Thyroid gland (tissue), 4 donors: ENCODE measurements at places on chromosomes 12 and 14. TPM values are rescaled to one million over a fixed set of nuclear protein-coding genes. Genes with fewer than 3 reads are reported as not detected.

GRCh38 chr14:29603696-29604095 is 324.0 kb downstream of the PRKD1 start:
- H3K4me3 ChIP-seq = no peak overlapping the region
- no peaks in the 10 kb centered on the region for H3K4me1 ChIP-seq
- DNase-seq = no peak
- H3K27ac ChIP-seq = no peak overlapping the region
- no peaks in the 10 kb centered on the region for H3K36me3 ChIP-seq
- no peaks in the 10 kb centered on the region for H3K27me3 ChIP-seq

DNA sequence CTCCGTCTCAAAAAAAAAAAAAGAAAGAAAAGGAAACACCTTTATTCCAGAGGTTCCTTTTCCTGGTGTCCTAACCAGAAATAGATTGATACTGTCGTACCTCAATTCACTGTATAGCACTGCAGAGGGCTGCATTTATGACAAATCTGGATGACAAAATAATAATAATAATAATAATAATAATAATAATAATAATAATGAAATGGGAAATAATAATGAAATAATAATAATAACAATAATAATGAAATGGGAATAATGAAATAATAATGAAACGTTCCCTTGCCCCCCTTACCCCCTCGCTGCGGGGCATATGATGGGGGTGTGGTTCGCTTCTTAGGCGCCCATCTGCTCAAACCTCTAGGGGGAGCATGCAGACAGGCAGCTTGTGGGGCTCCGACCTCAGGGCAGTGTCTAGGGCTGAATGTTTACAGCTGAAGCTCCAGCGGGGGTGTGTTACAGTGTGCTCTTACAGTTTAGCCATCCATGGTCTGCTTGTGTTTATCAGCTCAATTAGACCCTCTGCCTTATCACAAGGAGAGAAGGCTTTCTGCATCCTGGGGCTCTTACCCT is 1088.3 kb upstream of the SEL1L start:
- no peak overlapping the region for H3K4me3 ChIP-seq
- DNase-seq = no peak
- H3K36me3 ChIP-seq = no peaks in the 10 kb centered on the region
- H3K27ac ChIP-seq = no peak overlapping the region
- H3K4me1 ChIP-seq = no peaks in the 10 kb centered on the region

DNA sequence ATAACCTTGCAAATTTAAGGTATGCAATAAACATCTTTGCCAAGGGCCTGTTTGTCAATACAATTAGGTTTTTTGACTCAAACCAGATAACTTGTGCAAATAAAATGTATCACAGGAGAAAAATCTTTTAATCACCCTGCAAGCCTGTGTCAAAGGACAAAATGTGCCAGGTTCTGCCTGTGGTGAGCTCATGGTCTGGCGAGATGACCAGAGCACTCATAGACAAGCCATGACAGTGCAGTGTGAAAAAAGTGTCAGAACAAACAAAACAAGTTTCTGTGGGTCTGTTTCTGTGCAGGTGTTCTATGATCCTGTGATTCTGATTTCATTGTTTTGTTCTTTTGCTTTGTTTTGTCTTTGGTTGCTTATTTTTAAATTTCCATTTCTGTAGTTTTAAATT is 847.2 kb downstream of the VRK1 start:
- no peak overlapping the region for H3K4me3 ChIP-seq
- no peaks in the 10 kb centered on the region for H3K27me3 ChIP-seq
- no peak overlapping the region for H3K27ac ChIP-seq
- no peaks in the 10 kb centered on the region for H3K36me3 ChIP-seq
- DNase-seq = no peak
- H3K4me1 ChIP-seq = peaks cover 5% of the 10 kb centered on the region

- H3K4me3 ChIP-seq = no peak overlapping the region
- H3K36me3 ChIP-seq = peaks cover 7% of the 10 kb centered on the region
- DNase-seq = no peak
- H3K4me1 ChIP-seq = peaks cover 9% of the 10 kb centered on the region
- H3K27me3 ChIP-seq = no peaks in the 10 kb centered on the region
- no peak overlapping the region for H3K27ac ChIP-seq
These were observed 25.5 kb downstream of the ZNF664 start for GRCh38 chr12:123998344-123998990.

Gene HOXC12
- not detected for total RNA-seq

- peaks cover 25% of the 10 kb centered on the region for H3K4me1 ChIP-seq
- no peak overlapping the region for H3K4me3 ChIP-seq
- H3K36me3 ChIP-seq = no peaks in the 10 kb centered on the region
- H3K27me3 ChIP-seq = peaks cover 3% of the 10 kb centered on the region
- H3K27ac ChIP-seq = no peak overlapping the region
These were observed 3.6 kb upstream of the NPAS3 start for GRCh38 chr14:32934881-32935633.

Gene LTB4R2
- 14.4 TPM for total RNA-seq

DNA sequence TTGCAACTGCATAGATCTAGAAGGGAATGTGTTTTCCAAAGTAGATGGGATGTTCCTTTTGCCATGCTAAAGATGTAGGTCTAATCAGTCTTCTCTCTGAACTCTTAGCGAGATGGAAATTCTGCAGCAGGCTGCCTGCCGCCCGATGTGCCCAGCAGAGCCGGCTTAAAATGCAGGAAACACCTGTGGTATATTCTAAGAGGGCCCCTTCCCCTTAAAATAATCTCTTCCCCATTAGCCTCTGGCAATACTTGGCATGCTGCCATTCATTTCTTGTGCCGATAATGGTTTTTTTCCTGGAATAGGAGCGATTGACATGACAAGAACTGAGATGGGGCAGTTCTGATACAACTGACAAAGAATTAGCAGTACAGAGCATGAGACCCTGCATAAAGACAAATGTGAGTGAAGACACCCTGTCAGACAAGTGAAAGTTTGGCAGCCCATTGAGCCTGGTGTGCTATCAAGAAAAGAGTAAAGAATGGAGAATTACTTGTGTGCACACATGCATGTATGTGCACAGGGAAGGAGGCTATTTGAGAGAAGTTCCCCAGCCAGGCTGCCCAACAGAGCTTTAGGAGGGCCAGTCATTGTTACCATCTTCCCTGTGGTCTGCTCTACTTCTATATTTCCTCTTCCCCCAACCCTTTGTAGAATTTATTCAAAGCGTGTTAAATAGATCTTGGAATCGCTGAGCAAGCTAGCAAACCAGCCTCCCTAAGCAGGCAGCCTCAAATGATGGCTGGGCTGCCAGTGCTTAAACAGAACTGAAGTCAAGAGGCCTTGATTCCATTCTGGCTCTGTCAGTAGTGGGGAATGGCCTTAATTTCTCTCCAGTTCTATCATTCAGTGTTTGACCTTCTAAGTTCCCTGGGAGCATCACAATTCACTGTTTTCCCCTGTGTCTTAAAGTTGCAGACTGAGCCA is 29.6 kb upstream of the NTF3 start:
- no peak for DNase-seq
- no peaks in the 10 kb centered on the region for H3K4me1 ChIP-seq
- no peaks in the 10 kb centered on the region for H3K36me3 ChIP-seq

DNA sequence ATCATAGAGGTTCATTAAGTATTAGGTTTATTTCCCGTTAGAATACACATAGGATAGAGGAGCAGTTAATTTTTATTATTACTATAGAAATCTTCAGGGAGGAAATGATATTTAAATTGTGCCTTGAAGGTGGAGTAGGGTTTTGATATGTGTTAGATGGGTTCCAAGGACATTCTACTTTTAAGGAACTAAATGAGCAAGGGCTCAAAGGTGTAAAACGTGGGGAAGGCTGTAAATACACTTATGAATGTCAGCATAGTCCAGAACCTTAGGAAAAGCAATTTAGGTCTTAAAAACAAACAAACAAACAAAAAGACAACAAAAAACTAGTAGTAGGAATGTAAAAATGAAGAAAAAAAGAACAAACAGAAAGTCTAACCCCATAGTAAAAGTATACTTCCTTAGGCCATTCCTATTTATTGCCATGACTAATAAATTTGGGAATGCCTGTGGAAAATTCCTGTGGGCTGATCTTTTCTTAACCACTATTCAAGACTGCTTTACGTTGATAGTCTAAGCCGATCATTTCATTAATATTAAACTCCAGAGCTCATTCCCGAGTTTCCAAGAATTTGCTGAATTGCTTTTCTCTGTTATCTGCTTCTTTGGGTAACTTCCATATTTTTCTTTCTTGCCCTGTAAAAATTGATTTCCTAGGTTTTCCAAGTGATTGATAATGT is 180.3 kb downstream of the RAD51B start:
- H3K27me3 ChIP-seq = no peaks in the 10 kb centered on the region
- no peak overlapping the region for H3K27ac ChIP-seq
- no peaks in the 10 kb centered on the region for H3K36me3 ChIP-seq
- no peak overlapping the region for H3K4me3 ChIP-seq
- no peak for DNase-seq

DNA sequence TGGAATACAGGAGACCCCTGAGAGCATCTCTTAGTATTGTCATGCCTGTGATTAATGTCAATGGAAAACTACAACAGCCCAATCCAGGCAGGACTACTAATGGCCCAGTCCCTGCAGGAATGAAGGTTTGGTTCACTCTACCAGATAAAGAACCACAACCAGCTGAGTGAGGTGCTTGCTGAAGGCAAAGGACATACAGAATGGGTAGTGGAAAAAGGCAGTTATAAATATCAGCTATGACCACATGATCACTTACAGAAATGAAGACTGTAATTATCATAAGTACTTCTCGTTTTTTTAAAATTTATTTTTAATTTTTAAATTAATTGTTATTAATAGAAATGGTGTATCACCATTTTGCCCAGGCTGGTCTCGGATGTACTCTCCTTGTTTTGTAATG is 17.2 kb upstream of the LPCAT3 start:
- no peaks in the 10 kb centered on the region for H3K36me3 ChIP-seq
- no peak overlapping the region for H3K27ac ChIP-seq
- no peaks in the 10 kb centered on the region for H3K4me1 ChIP-seq
- no peak for DNase-seq

Gene BIN2
- 2.2 TPM for total RNA-seq

DNA sequence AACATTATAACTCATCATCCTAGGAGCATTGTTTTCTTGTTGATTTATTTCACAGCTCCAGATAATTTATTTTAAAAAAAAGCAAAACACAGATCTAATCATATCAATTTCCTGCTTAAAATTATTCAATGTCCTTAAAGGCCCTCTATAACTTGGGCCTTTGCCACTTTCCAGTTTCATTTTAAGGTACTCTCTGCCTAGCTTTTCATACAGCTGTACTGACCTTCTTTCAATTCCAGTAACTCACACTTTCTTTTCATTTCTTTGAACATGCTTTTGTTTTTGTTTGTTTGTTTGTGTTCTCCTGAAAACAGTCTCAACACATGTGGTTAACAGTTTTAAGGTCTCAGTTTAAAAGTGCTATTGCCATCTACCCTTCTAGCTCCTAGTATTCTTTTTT is 281.9 kb downstream of the ACSS3 start:
- no peak overlapping the region for H3K4me3 ChIP-seq
- no peaks in the 10 kb centered on the region for H3K4me1 ChIP-seq
- H3K36me3 ChIP-seq = no peaks in the 10 kb centered on the region
- no peak overlapping the region for H3K27ac ChIP-seq
- no peaks in the 10 kb centered on the region for H3K27me3 ChIP-seq

Gene SLCO1B1
- not detected for total RNA-seq

Gene PRIM1
- 6.6 TPM for total RNA-seq

DNA sequence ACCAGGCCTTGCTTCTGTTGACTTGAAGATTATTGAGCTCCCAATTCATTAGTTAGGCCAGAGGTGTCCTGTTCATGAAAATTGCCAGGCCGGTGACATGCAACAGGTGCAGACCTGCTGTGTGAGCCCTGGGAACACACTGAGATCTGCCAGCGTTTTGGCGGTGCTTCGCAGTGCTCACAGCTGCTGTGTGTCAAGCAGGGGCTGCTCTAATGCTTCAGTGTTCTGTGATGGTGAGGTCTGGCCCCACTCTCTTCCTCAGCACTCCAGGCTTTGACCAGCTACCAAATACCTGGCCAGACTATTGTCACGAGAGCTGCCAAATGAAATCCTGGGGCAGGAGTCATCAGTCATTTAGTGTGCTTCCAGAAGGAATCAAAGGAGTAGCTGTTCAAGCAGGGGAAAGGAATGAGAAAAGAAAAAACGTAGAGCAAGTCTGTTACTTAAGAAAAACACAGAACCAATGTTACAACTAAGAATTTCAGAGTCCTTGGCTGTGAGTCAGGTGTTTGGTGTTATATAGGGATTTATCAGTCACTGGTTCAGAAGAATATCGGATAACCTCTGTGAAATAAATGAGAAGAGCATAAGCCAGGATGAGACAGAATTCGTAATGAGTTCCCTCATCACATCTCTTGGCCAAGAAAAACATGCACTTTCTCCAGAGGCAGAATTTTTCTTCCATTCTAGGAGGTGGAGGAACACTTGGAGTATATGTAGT is 150.8 kb downstream of the FBXL14 start:
- no peaks in the 10 kb centered on the region for H3K27me3 ChIP-seq
- H3K27ac ChIP-seq = no peak overlapping the region
- H3K4me3 ChIP-seq = no peak overlapping the region
- H3K36me3 ChIP-seq = no peaks in the 10 kb centered on the region

- no peaks in the 10 kb centered on the region for H3K27me3 ChIP-seq
- no peak overlapping the region for H3K4me3 ChIP-seq
- no peaks in the 10 kb centered on the region for H3K4me1 ChIP-seq
- no peaks in the 10 kb centered on the region for H3K36me3 ChIP-seq
These were observed 272.0 kb upstream of the DIO3 start for GRCh38 chr14:101289230-101289690.

- no peaks in the 10 kb centered on the region for H3K4me1 ChIP-seq
- H3K27ac ChIP-seq = no peak overlapping the region
- no peaks in the 10 kb centered on the region for H3K36me3 ChIP-seq
- no peak overlapping the region for H3K4me3 ChIP-seq
- no peaks in the 10 kb centered on the region for H3K27me3 ChIP-seq
These were observed 66.0 kb upstream of the GALNT9 start for GRCh38 chr12:132395192-132395907.

DNA sequence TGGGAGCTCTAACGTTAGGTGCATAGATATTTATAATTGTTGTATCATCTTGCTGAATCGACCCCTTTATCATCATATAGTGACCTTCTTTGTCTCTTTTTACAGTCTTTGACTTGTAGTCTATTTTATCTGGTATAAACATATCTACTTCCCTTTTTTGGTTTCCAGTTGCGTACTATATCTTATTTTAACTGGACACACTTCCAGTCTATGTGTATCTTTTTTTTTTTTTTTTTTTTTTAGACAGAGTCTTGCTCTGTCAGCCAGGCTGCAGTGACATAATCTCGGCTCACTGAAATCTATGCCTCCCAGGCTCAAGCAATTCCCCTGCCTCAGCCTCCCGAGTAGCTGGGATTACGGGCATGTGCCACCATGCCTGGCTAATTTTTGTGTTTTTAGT is 41.9 kb upstream of the ZFP36L1 start:
- no peak for DNase-seq
- H3K27ac ChIP-seq = no peak overlapping the region
- no peaks in the 10 kb centered on the region for H3K27me3 ChIP-seq

Gene DBX2
- 0.89 TPM for total RNA-seq
